ENCODE measurements at places on chromosomes 5 and 9. TPM values are rescaled to one million over a fixed set of nuclear protein-coding genes. Genes with fewer than 3 reads are reported as not detected.
A peak's percentile ranks its signal among the peaks of the same experiment; 100 is the strongest.

- no peak overlapping the region for H3K4me3 ChIP-seq
- no peak overlapping the region for H3K27ac ChIP-seq
- H3K27me3 ChIP-seq: no peaks in the 10 kb centered on the region
- H3K36me3 ChIP-seq: peaks cover 36% of the 10 kb centered on the region
Observed at GRCh38 chr5:12217039-12217438, 312.8 kb upstream of the CTNND2 start.

- H3K4me1 ChIP-seq: peaks cover 8% of the 10 kb centered on the region
- no peak overlapping the region for H3K4me3 ChIP-seq
- H3K27me3 ChIP-seq: no peaks in the 10 kb centered on the region
- H3K27ac ChIP-seq: no peak overlapping the region
Observed at GRCh38 chr9:126347093-126347492, 20.5 kb downstream of the MVB12B start.

- H3K4me1 ChIP-seq: no peaks in the 10 kb centered on the region
- no peak overlapping the region for H3K27ac ChIP-seq
- no peak for DNase-seq
Observed at GRCh38 chr5:61796773-61797172, 464.7 kb downstream of the ZSWIM6 start.

NIPAL4 gene
- not detected for total RNA-seq

GDA gene
- total RNA-seq: 3.6 TPM

DNA sequence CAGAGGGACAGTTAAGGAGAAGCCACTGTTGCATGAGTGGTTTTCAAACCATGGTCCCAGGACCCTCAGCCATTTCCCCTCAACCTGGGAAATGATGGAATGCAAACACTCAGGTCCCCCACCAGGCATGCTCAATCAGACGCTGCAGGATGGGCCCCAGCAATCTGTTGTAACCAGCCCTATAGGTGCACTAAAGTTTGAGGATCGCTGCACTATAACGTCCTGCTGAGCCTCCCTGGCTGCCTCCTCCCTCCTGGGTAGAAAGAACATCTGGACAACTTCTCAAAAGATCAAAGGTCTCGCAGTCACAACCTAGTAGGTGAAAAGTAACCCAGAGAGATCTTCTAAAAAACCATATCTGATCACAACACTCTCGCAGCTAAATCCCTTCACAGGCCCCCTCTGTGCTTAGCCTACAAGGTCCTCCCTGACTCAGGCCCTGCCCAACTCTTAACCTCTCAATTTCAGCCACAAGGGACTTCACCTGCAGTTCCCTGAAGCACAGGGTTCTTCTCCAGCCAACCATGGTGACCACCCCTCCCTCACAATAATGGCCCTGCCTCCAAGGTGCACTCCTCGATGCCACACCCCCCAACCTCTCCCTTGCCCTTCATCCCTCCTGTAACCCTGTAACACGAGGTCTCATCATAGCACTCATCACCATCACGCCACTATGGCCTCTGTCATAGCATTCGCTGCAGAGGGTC, 3.5 kb downstream of the SHB start:
- no peaks in the 10 kb centered on the region for H3K4me1 ChIP-seq
- DNase-seq: no peak
- H3K27ac ChIP-seq: no peak overlapping the region

CD74 gene
- total RNA-seq: 19.9 TPM

DNA sequence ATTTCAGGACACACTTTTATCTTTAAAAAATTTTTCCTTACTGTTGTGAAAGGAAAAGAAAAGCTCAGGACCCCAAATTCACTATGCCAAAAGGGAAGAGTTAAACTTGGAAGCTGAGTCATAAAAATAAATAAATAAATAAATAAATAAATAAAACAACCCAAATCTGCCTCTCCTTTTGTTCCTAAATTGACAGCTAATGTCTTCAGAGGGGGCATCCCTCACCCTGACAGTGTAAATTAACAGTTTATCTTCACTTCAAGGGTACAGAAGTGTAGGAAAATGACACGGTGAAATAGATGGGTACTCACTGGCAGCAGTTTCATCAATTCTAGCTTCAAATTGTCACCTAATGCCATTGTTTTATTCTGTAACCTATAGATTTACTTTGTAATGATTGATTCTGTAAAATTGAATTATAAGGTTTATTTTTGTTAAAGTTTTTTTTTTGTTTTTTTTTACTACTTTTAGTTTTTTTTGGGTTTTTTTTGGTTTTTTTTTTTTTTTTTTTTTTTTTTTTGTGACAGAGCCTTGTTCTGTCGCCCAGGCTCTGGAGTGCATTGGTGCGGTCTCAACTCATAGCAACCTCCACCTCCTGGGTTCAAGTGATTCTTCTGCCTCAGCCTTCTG, 18.5 kb upstream of the ANXA1 start:
- no peaks in the 10 kb centered on the region for H3K4me1 ChIP-seq
- H3K36me3 ChIP-seq: no peaks in the 10 kb centered on the region
- H3K27ac ChIP-seq: no peak overlapping the region

GRCh38 chr9:21001581-21001980, 29.9 kb downstream of the HACD4 start:
- no peak overlapping the region for H3K4me3 ChIP-seq
- no peak overlapping the region for H3K27ac ChIP-seq
- peaks cover 6% of the 10 kb centered on the region for H3K36me3 ChIP-seq
- DNase-seq: no peak

SHOC1 gene
- not detected for total RNA-seq

DNA sequence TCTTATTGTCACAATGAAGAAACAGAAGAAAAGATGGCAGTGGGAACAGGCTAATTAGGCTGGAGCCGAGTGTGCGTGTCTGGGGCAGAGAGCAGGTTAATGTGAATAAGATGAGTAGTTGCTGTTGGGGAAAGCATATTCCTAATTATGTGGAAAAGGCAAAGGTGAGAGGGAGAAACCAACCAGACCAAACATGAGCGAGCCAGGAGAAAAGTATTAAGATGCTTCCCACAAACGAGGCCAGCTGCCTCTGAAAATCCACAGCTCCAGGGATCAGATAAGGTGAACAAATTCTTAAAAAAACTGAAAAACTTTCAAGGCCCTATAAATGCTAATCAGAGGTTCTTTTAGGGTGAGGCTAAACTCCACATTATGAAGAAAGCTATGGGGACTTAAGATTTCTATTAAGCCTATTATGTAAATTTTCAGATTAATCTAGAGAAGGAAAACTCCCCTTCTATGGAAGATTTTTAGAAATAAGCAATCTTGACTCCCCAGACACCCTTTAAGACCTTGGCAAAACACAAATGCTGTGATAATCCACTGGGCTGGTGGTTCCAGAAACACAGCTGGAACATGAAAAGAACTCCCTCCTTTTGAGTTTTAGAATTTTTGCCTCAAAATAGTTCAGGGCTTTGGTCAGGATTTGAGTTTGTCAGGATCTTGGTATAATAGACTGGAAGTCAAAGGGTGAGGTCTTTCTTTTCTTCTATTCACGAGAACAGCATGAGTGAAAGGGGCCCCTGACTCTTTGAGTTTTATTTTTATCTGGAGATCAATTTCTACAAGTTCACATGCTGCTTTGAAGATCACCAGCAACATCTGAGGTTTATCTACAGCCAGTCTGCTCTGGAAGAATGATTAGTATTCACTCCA, 238.1 kb downstream of the SPOCK1 start:
- no peaks in the 10 kb centered on the region for H3K27me3 ChIP-seq
- H3K27ac ChIP-seq: no peak overlapping the region
- H3K4me3 ChIP-seq: no peak overlapping the region
- no peak for DNase-seq
- H3K36me3 ChIP-seq: no peaks in the 10 kb centered on the region

DNA sequence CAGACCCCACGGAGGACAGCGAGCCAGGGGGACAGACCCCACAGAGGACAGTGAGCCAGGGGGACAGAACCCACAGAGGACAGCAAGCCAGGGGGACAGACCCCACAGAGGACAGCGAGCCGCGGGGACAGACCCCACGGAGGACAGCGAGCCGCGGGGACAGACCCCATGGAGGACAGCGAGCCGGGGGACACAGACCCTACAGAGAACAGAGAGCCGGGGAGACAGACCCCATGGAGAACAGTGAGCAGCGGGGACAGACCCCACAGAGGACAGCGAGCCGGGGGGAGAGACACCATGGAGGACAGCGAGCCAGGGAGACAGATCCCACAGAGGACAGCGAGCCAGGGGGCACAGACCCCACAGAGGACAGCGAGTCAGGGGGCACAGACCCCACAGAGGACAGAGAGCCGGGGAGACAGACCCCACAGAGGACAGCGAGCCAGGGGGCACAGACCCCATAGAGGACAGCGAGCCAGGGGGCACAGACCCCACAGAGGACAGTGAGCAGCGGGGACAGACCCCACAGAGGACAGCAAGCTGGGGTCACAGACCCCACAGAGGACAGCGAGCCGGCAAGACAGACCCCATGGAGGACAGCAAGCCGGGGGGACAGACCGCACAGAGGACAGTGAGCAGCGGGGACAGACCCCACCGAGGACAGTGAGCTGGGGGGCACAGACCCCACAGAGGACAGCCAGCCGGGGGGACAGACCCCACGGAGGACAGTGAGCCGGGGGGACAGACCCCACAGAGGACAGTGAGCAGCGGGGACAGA, 4.4 kb upstream of the ZDHHC11 start:
- no peak overlapping the region for H3K4me3 ChIP-seq
- DNase-seq: no peak
- H3K27me3 ChIP-seq: no peaks in the 10 kb centered on the region
- no peaks in the 10 kb centered on the region for H3K4me1 ChIP-seq
- no peak overlapping the region for H3K27ac ChIP-seq
- peaks cover 13% of the 10 kb centered on the region for H3K36me3 ChIP-seq

- DNase-seq: no peak
- peak within 1 kb of the TSS; percentile 74 for H3K27ac ChIP-seq
- H3K36me3 ChIP-seq: peaks cover 11% of the 10 kb centered on the region
- no peaks in the 10 kb centered on the region for H3K27me3 ChIP-seq
- peak within 1 kb of the TSS; percentile 91 for H3K4me3 ChIP-seq
- no peaks in the 10 kb centered on the region for H3K4me1 ChIP-seq
Observed at GRCh38 chr5:111756581-111757354, at the start of gene NREP. NREP (minus strand) TSS chr5:111757194; CDS start chr5:111755772, 1,422 bp downstream.

DNA sequence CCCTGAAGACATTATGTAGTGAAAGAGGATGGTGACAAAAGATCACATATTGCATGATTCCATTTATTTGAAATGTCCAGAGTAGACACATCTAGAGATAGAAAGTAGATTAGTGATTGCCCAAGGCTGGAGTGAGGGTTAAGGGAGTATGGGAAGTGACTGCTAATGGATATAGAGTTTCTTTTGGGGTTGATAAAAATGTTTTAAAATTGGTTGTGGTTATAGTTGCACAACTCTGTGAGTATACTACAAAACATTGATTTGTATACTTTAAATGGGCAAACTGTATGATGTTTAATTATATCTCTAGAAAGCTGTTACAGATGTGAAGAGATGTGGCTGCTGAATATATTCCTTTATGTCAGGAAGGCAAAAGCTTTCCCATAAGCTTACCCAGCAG, 202.8 kb downstream of the CCDC171 start:
- no peak overlapping the region for H3K27ac ChIP-seq
- H3K4me3 ChIP-seq: no peak overlapping the region
- H3K27me3 ChIP-seq: no peaks in the 10 kb centered on the region
- H3K4me1 ChIP-seq: no peaks in the 10 kb centered on the region

DNA sequence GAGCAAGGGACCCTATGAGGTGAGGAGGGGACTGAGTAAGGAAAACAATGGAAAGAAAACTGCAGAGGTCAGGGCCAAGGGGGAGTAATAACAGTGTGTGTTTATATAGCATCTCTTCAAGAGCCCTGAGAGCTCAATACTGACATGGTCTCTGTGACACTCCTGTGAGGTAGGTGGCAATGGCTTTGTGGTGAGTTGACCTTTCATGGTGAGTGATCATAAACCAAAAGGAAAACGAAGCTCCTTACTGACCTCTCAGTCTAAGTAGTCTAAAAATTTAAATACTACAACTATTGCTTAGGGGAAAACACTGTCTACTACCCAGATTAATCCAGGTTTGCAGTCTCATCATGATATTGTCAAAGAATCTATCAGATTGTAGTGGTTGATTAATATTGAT, 130.9 kb downstream of the SNCAIP start:
- no peaks in the 10 kb centered on the region for H3K4me1 ChIP-seq
- no peak for DNase-seq
- no peaks in the 10 kb centered on the region for H3K27me3 ChIP-seq

DNA sequence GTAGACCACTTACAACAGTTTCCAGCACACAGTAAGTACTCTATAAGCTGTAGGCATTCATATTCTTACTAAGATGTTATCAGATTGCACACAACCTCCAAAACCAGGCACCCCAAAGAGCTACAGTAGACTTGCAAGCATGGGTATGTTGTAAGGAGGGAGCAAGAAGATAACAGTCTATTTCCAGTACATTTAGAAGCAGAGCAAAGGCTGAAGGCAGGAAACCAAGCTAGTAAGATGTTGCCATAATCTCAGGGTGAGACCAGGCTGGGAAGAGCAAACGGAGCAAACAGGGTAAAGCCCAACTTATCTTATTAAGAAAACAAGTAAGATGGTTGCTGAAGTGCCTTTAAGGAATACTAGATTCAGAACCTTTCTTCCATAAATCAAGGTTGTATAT, 161.1 kb downstream of the GLIS3 start:
- no peak for DNase-seq
- H3K27ac ChIP-seq: no peak overlapping the region
- no peaks in the 10 kb centered on the region for H3K4me1 ChIP-seq

DNA sequence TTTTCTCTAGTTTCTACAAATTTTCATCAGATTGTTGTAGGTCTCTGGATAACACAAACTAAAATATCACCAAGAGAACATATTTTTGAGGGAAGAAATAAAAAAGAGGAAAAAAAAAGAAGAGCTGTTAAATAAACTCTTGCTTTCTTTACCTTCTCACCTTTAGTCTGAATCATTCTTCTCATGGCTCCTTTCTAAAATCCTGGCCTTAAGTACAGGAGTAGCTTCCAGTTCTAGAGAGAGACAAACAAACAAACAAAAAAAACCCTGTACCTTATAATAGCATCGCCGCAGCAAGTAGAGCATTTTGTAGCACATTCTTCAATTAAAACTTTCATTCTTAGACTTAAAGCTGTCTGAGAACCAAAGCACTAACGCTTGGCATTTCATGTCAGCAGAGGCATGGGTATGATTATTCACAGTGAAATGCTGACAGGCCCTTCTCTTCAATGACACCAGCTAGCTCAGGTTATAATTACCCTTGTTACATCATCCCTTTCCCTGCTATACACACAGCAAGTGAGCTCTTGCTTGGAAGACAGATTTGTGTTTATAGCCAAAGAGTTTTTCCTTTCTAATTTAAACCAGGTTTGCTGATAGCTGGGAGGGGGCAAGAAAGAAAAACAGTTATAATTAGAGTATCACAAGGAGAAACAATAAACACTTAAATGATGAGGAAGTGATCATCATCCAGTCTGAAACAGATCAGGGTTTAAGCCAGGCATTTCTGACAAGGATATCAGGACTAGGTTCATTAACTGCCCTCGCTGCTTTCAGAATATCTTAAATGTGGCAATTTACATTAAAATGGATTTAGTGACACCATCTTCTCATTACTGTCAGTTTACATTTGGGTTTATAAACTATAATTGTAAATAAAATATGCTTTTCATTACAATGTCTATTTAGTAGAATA, 510.9 kb upstream of the ZNF608 start:
- no peaks in the 10 kb centered on the region for H3K4me1 ChIP-seq
- no peaks in the 10 kb centered on the region for H3K27me3 ChIP-seq
- H3K4me3 ChIP-seq: no peak overlapping the region
- H3K27ac ChIP-seq: no peak overlapping the region
